Tibial nerve (tissue), 4 donors: ENCODE measurements at places on chromosomes 7 and 10. TPM values are rescaled to one million over a fixed set of nuclear protein-coding genes. Genes with fewer than 3 reads are reported as not detected.
A peak's percentile ranks its signal among the peaks of the same experiment; 100 is the strongest.

DNA sequence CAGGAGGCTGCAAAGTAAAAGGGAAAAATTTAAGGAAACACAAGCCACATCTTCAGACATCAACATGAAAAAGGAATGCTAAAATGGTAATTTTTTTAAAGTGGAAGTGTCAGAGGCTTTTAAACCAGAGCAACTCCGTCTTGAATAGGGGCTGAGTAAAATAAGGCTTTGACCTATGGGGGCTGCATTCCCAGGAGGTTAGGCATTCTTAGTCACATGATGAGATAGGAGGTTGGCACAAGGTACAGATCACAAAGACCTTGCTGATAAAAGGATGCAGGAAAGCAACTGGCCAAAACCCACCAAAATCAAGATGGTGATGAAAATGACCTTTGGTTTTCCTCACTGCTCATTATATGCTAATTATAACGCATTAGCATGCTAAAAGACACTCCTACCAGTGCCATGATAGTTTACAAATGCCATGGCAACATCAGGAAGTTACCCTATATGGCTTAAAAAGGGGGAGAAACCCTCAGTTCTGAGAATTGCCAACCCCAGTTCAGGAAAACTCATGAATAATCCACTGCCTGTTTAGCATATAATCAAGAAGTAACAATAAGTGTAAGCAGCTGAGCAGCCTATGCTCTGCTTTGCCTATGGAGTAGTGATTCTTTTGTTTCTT lies 128.3 kb downstream of the SKAP2 start:
- no peaks in the 10 kb centered on the region for H3K4me1 ChIP-seq
- peaks cover 25% of the 10 kb centered on the region for H3K36me3 ChIP-seq
- no peaks in the 10 kb centered on the region for H3K27me3 ChIP-seq

RASA4B gene
- total RNA-seq, result 56.1 TPM

DNA sequence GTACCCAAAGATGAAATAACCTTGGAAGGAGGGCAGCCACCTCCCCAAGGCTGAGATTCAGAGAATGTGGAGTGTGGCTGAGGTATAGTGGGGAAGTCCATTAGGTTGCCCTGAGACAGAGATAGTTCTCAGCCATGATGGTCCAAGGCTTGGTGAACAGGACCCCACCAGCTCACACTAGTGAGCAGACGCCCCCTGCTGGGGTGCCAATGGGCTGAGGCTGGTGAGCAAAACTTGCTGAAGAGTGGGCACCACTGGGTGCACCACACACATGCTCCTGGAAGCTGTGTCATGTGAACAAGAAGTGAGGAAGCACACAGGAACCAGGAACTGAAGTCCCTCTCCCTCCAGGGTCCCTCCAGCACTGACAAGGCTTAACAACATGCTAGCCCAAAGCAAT lies 8.9 kb downstream of the FBXL13 start:
- no peaks in the 10 kb centered on the region for H3K36me3 ChIP-seq
- H3K27me3 ChIP-seq, result no peaks in the 10 kb centered on the region
- H3K27ac ChIP-seq, result no peak overlapping the region

GIMAP1 gene
- total RNA-seq, result 9.3 TPM

PFKP gene
- 45.4 TPM for total RNA-seq

PPP1R17 gene
- total RNA-seq, result not detected

ACTR1A gene
- 97.2 TPM for total RNA-seq

DNA sequence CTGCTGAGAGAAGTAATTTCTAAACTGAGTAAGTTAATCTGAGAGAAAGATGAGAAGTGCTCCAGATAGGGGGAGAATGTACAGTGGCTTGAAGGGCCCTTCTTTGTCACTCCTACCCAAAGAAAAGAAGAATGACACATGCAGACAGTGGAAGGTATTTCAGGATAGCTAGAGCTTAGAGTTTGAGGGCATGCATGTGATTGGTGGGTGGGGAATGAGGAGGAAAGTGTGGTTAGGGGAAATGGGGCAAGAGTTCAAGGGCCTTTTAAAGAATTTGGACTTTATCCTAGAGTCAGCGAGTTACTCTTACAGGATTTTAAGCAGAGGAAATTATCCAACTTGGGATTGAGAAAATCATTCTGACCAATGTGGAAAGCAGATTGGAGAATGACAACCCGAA lies 50.0 kb downstream of the ANLN start:
- H3K27ac ChIP-seq, result no peak overlapping the region
- DNase-seq, result no peak
- H3K4me3 ChIP-seq, result no peak overlapping the region
- H3K27me3 ChIP-seq, result no peaks in the 10 kb centered on the region
- no peaks in the 10 kb centered on the region for H3K4me1 ChIP-seq

DNA sequence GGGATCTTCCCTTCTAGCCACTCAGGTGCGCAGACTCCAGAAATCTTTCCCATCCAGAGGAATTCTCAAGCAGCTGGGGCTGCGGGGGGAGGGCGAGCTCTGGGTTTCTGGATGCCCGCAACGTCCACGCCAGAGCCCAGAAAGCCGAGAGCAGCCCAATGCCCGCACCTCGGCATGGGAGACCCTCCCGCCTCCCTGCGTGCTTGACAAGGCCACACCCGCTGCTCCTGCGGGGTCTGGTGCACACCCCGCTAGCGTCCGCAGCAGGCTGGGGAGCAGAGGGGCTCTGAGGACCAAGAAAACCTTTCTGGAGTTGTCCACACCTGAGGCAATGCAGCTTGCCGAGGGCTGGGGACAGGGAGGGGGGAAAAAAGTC lies 66.2 kb downstream of the SLC29A4 start:
- peaks cover 19% of the 10 kb centered on the region for H3K36me3 ChIP-seq
- H3K27ac ChIP-seq, result no peak overlapping the region
- no peak overlapping the region for H3K4me3 ChIP-seq
- peaks cover 23% of the 10 kb centered on the region for H3K4me1 ChIP-seq
- H3K27me3 ChIP-seq, result no peaks in the 10 kb centered on the region
- no peak for DNase-seq

- no peaks in the 10 kb centered on the region for H3K27me3 ChIP-seq
- no peaks in the 10 kb centered on the region for H3K4me1 ChIP-seq
- H3K36me3 ChIP-seq, result no peaks in the 10 kb centered on the region
- DNase-seq, result no peak
- no peak overlapping the region for H3K27ac ChIP-seq
Observed at GRCh38 chr7:21334906-21335305, 93.0 kb upstream of the SP4 start.

GRCh38 chr10:47374611-47375536 lies 9.2 kb downstream of the ZNF488 start:
- DNase-seq, result peak; percentile 32
- no peaks in the 10 kb centered on the region for H3K27me3 ChIP-seq
- H3K36me3 ChIP-seq, result no peaks in the 10 kb centered on the region
- no peak overlapping the region for H3K4me3 ChIP-seq
- no peak overlapping the region for H3K27ac ChIP-seq
- H3K4me1 ChIP-seq, result no peaks in the 10 kb centered on the region

PPP1R9A gene
- 28.9 TPM for total RNA-seq

GRCh38 chr10:79137826-79138225 lies 69.1 kb downstream of the ZMIZ1 start:
- no peak overlapping the region for H3K4me3 ChIP-seq
- peaks cover 42% of the 10 kb centered on the region for H3K4me1 ChIP-seq
- H3K27me3 ChIP-seq, result no peaks in the 10 kb centered on the region
- DNase-seq, result no peak

CHST15 gene
- total RNA-seq, result 29.8 TPM

DNA sequence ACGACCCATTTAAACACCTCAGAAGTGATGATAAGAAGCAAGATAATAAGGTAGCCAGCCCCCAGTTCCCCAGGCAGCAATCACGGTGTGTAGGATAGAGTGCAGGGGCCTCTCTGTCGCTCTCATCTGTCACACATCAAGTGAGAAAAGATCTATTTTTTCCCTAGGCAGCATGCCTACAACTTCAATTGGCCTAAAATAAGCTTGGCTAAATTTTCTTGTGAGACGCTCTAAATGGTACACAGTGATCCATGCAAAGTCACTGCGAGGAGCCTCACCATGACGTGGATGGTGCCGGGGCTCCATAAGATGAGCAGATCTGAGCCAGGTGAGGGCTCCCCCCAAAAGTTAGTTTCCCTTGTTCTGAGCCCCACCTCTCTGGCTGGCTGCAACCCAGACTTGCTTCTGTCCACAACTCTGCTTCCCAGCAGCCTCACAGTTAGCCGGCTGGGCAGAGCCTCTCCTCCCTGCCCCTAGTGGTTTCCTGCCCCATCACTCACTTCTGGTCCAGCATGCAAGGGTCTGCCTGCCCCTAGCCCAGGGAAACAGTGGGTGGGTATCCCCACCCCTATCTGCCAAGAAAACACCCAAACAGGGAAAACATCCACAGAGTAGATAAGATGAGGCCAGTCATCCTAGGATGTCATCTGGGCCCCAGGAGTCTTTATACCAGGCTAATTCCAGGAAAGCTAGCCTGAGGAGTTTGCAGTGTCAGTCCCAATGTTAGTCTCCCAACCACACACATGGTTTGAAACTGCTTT lies 342.1 kb downstream of the GRID1 start:
- H3K36me3 ChIP-seq, result no peaks in the 10 kb centered on the region
- no peak overlapping the region for H3K4me3 ChIP-seq
- no peaks in the 10 kb centered on the region for H3K27me3 ChIP-seq
- H3K4me1 ChIP-seq, result no peaks in the 10 kb centered on the region
- H3K27ac ChIP-seq, result no peak overlapping the region

DNA sequence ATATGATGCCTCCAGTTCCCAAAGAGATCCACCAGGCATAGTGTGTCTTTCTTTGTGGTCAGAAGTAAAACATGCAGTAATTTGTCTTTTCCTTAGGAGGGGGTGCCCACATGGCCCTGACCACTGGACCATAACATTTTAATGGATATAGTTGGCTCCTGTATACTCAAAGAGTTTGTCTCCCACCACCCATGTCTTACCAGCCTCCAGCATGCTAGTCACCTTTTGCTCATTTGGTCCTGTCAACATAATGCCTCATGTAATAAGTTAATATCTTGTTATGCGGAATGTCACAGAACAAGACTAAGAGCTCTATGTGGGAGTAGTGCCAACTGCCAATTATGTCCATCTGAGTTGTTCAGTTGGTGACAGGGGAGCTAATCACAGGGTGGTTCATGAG lies 83.4 kb upstream of the IFRD1 start:
- no peaks in the 10 kb centered on the region for H3K36me3 ChIP-seq
- no peaks in the 10 kb centered on the region for H3K27me3 ChIP-seq
- no peak overlapping the region for H3K27ac ChIP-seq
- H3K4me3 ChIP-seq, result no peak overlapping the region
- no peak for DNase-seq

SH2D4B gene
- not detected for total RNA-seq

GRCh38 chr7:117896339-117896738 lies 23.1 kb upstream of the CTTNBP2 start:
- no peaks in the 10 kb centered on the region for H3K4me1 ChIP-seq
- no peak for DNase-seq
- H3K27ac ChIP-seq, result no peak overlapping the region
- no peaks in the 10 kb centered on the region for H3K27me3 ChIP-seq
- H3K36me3 ChIP-seq, result no peaks in the 10 kb centered on the region

- no peak for DNase-seq
- H3K4me3 ChIP-seq, result no peak overlapping the region
- no peaks in the 10 kb centered on the region for H3K27me3 ChIP-seq
- no peak overlapping the region for H3K27ac ChIP-seq
Observed at GRCh38 chr7:130152493-130153210, 52.6 kb downstream of the TMEM209 start.

GRCh38 chr10:12349629-12350166 lies 351 bp downstream of the CAMK1D start:
- peak overlapping the region; percentile 91 for H3K4me3 ChIP-seq
- H3K36me3 ChIP-seq, result no peaks in the 10 kb centered on the region
- no peak for DNase-seq
- H3K27me3 ChIP-seq, result no peaks in the 10 kb centered on the region

MSRB2 gene
- 14.1 TPM for total RNA-seq

EPC1 gene
- total RNA-seq, result 72.8 TPM

BTBD16 gene
- total RNA-seq, result not detected

GRCh38 chr7:93723424-93724124 lies 149.1 kb upstream of the CALCR start:
- H3K27me3 ChIP-seq, result no peaks in the 10 kb centered on the region
- DNase-seq, result no peak
- H3K36me3 ChIP-seq, result no peaks in the 10 kb centered on the region
- no peak overlapping the region for H3K4me3 ChIP-seq

ASB15 gene
- not detected for total RNA-seq

PWWP2B gene
- 16.0 TPM for total RNA-seq

DNA sequence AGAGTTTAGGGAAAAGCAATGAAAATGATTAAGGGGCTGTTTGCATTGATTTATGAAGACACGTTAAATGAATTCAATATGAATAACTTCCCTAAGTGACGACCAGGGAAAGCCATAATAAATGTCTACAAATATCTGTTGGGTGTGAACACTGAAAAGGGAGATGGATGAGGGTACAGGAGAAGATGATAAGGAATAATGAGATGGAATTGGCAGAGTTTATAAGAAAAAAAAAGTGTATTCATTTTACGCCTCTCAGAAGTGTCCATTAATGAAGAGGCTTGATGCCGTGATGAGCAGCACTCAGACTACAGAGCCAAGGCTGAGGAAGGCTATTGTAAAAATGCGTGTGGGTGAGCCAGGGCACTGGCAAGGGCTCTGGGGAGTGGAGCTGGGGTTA lies 346.7 kb upstream of the AKR1E2 start:
- no peaks in the 10 kb centered on the region for H3K36me3 ChIP-seq
- H3K27ac ChIP-seq, result no peak overlapping the region
- no peaks in the 10 kb centered on the region for H3K4me1 ChIP-seq
- no peaks in the 10 kb centered on the region for H3K27me3 ChIP-seq
- DNase-seq, result no peak

NPY4R gene
- total RNA-seq, result not detected

SP4 gene
- 10.6 TPM for total RNA-seq

DNA sequence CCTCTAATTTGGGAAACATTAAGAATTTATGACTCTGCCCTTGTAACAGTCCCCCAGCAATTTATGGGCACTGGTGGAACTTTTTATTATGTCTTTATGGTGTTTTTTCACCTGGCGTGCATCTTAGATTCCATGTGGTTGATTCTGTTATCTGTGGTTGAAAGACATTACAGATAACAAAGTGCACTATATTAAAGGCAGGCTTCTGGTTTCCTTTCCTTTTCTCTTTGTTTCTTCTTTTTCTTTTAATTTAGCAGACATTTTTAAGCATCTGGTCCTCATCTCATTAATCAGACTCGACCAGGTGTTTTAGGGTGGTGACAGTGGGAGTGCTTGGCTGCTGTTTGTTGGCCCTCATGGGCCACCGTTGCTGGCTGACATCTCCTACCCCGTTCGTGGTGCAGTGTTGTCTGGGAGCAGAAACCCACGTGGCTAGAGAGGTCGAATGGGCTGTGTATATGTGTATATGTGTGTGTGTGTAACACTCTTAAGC lies 77.4 kb downstream of the LRMDA start:
- H3K27me3 ChIP-seq, result no peaks in the 10 kb centered on the region
- no peaks in the 10 kb centered on the region for H3K36me3 ChIP-seq
- H3K4me3 ChIP-seq, result no peak overlapping the region

GRCh38 chr7:598899-599298 lies 79.3 kb upstream of the PDGFA start:
- peaks cover 47% of the 10 kb centered on the region for H3K4me1 ChIP-seq
- no peak overlapping the region for H3K27ac ChIP-seq
- DNase-seq, result no peak
